Tracheal epithelial cell (primary cell): ENCODE measurements at places on chromosomes 5 and 9. TPM values are rescaled to one million over a fixed set of nuclear protein-coding genes. Genes with fewer than 3 reads are reported as not detected.

Gene ZFP2
- 0.72 and 1.5 TPM in 2 replicates for total RNA-seq

Gene C9orf50
- total RNA-seq = not detected in 2 replicates

Gene DOLK
- total RNA-seq = 21.1 and 21.7 TPM in 2 replicates

Gene CD180
- not detected in 2 replicates for total RNA-seq

Gene BOD1
- 78.4 and 86.3 TPM in 2 replicates for total RNA-seq

Gene AK8
- 0.48 TPM in 1 of 2 replicates, not detected in the other for total RNA-seq

Gene SPAAR
- not detected in 2 replicates for total RNA-seq

Gene JAK2
- 5.8 and 11.7 TPM in 2 replicates for total RNA-seq
